ENCODE measurements at places on chromosomes 5 and 9.

DNA sequence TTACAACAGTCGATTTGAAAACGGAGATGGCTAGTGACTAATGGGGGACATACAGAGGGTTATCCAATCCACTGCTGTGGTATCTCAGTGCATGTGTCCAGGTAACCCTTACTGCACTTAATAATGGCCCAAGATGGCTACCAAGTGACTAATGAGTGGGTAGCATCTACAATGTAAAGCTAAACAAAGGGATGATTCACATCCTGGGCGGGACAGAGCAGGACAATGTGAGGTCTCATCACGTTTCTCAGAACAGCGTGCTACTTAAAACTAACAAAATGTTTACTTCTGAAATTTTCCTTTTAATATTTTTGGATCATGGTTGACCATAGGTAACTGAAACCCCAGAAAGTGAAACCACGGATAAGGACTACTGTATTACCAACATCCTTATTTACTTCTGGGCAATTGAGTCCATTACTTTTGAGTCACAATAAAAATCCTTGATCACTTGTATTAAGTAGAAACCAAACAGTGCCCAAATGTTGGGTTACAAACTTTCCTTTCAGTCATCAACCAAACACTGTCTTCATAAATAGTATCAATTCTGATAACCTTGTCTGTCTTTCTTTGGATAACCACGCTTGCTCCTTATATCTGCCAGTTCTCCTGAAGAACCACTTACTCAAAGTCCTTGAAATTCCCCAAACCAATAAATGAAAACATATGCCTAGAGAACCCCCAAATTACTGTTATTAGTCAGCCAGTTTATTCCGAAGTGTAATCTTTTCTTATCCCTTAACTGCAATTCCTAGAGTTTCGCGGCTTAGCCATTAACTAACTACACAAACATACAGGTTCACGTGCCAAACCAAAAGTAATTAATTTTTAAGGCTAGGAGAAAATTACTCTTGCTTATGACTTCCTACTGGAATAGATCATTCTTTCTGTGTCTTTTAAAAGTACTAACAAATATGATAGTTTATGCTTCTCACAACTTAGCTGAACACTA, 59.7 kb downstream of the ELL2 start:
- DNase-seq = no peak

DNA sequence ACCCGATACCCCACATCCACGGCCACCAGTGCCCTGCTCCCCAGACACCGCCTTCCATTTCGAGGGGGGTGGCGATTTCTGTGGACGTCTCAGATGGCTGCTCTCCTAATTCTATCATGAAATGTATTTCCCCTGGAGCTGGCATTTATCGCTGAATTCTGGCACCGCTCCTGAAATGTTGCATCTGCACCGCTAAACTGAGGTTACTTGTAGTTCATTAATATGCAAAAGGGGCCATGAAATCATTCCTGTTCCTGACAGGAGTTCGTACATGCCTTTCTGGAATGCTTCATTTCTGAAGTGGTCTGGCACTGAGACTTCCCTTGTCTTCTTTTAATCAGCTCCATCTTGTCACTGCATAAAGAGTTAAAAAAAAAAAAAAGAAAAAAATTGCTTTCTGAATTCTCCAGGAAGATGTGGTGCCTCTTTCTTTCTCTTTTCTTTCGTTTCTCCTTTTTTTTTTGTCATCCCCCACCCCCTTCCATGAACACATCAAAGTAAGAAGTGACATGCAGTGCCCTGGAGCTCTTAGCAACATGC, 97.7 kb upstream of the SMARCA2 start:
- DNase-seq = no peak

DNA sequence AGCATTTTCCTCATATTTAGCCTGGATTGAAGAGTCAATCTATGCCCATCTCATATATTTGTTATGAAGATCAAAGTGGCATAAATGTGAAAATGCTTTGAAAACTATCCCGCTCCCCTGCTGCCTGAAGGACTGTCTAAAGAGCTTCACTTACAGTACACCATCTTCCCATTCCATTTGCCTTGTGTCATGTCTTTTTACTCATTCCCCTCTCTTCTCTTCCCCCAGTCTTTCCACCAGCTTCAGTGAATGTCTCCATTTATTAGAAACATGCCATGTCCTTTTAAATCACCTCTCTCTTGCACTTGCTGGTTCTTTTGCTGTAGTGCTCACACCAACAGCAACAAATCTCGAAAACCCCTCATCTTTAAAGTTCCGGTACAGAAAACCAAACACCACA, 192.7 kb upstream of the SGCD start:
- DNase-seq = no peak

GRCh38 chr9:118761016-118761790, 608.0 kb downstream of the BRINP1 start:
- DNase-seq = no peak
